ENCODE measurements at places on chromosomes 12 and 14.
A peak's percentile ranks its signal among the peaks of the same experiment; 100 is the strongest.

DNA sequence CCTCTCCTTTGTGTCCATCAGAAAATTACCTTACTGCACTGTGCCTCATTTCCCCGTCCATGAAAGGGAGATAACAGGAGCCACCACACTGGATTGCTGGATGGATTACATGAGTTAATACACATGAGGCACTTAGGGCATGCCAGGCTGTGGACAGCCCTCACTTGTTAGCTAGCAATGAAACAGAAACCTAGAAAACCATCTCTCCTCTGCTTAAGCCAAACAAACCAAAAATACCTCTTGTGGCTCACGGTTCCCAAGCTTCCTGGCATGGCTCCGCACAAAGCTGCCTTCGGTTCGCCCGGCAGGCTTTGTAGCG, 660 bp upstream of the HCFC2 start:
- DNase-seq, result peak; percentile 60

GRCh38 chr14:106455026-106455425, 928.6 kb downstream of the TMEM121 start:
- peak; percentile 10 for DNase-seq

GRCh38 chr14:69572030-69572840, 2.4 kb downstream of the CCDC177 start:
- DNase-seq, result no peak

- peak; percentile 33 for DNase-seq
Measured at GRCh38 chr14:69710378-69710777, 56.6 kb upstream of the SRSF5 start.

GRCh38 chr14:105076296-105076804, 11.1 kb upstream of the GPR132 start:
- no peak for DNase-seq

DNA sequence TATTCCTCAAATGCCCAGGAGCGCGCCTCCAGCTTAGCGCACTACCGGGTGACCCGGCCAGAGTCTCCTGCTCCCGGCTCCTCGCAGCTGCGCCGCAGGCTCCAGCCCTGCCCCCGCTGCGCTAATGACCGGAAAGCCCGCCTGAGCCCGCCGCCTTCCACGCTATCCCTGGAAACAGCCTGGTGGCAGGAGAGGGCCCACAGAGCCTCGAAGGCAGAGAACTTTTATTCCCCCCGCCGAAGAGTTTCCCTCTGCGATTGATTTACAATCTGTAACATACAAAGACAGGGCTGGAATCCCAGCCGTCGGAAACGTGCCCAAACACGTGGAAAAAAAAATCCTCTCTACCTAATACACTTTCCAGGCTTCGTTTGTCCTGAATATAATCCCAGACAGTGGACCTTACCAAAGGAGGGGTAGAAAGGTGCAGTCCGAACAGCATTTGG, 1.5 kb downstream of the COL2A1 start:
- DNase-seq, result no peak
